ENCODE measurements at places on chromosomes 1 and 21. TPM values are rescaled to one million over a fixed set of nuclear protein-coding genes. Genes with fewer than 3 reads are reported as not detected.

Gene CNIH3
- total RNA-seq: 0.55 TPM

Gene C1orf141
- total RNA-seq: not detected

Gene COL18A1
- total RNA-seq: 165 TPM

Gene GNG4
- 13.5 TPM for total RNA-seq

Gene FLG2
- not detected for total RNA-seq

Gene LCE1D
- not detected for total RNA-seq

Gene KCTD3
- total RNA-seq: 32.6 TPM

Gene GPX7
- total RNA-seq: not detected

Gene IVL
- total RNA-seq: not detected

Gene VPS72
- 47.5 TPM for total RNA-seq

Gene AMY1C
- not detected for total RNA-seq

Gene AHCYL1
- 52.6 TPM for total RNA-seq

Gene TRPM2
- total RNA-seq: 8.0 TPM

Gene LRRC38
- total RNA-seq: not detected

Gene NT5C1A
- total RNA-seq: not detected

Gene CDA
- 32.0 TPM for total RNA-seq

Gene OLFML3
- 4.1 TPM for total RNA-seq

Gene SLFNL1
- total RNA-seq: not detected

Gene OR14K1
- total RNA-seq: not detected

Gene CALML6
- 0.49 TPM for total RNA-seq

Gene S100A7
- not detected for total RNA-seq

Gene MAEL
- not detected for total RNA-seq

Gene PDPN
- total RNA-seq: not detected

Gene KRTAP19-1
- not detected for total RNA-seq

Gene PKP1
- 0.03 TPM for total RNA-seq

Gene DNAH14
- 14.9 TPM for total RNA-seq

Gene C8A
- not detected for total RNA-seq

Gene SLC5A9
- not detected for total RNA-seq

Gene S1PR1
- total RNA-seq: 0.13 TPM

Gene CCDC181
- total RNA-seq: not detected

Gene CR1L
- not detected for total RNA-seq

Gene DIO1
- total RNA-seq: not detected
